Diencephalon (tissue), 1 donor: ENCODE measurements at places on chromosomes 7 and 10. TPM values are rescaled to one million over a fixed set of nuclear protein-coding genes. Genes with fewer than 3 reads are reported as not detected.

TPK1 gene
- 11.5 TPM for total RNA-seq

CLRN3 gene
- not detected for total RNA-seq

SYNPO2L gene
- not detected for total RNA-seq

ANK3 gene
- total RNA-seq = 291 TPM

CFAP46 gene
- 9.2 TPM for total RNA-seq

HBP1 gene
- total RNA-seq = 44.8 TPM

WDFY4 gene
- total RNA-seq = 1.6 TPM

RBM17 gene
- total RNA-seq = 52.1 TPM

FRMPD2 gene
- 18.7 TPM for total RNA-seq

SFMBT2 gene
- total RNA-seq = 33.7 TPM

FEZF1 gene
- 12.2 TPM for total RNA-seq

CPED1 gene
- 4.4 TPM for total RNA-seq

COL17A1 gene
- total RNA-seq = under 0.01 TPM

TFR2 gene
- total RNA-seq = 9.2 TPM

OR2A1 gene
- total RNA-seq = not detected

TRIL gene
- 33.9 TPM for total RNA-seq

GIMAP1 gene
- 1.4 TPM for total RNA-seq

VPS37D gene
- 24.0 TPM for total RNA-seq

NEUROD6 gene
- 4.2 TPM for total RNA-seq

MEST gene
- 197 TPM for total RNA-seq

EBLN1 gene
- total RNA-seq = not detected

CAV1 gene
- total RNA-seq = 10.6 TPM

DYNC1I1 gene
- total RNA-seq = 51.2 TPM

PRSS37 gene
- total RNA-seq = not detected

PPP1R17 gene
- 2.8 TPM for total RNA-seq

SLC16A9 gene
- 16.1 TPM for total RNA-seq
